Suprapubic skin (tissue), 4 donors: ENCODE measurements at places on chromosomes 2 and 18.

DNA sequence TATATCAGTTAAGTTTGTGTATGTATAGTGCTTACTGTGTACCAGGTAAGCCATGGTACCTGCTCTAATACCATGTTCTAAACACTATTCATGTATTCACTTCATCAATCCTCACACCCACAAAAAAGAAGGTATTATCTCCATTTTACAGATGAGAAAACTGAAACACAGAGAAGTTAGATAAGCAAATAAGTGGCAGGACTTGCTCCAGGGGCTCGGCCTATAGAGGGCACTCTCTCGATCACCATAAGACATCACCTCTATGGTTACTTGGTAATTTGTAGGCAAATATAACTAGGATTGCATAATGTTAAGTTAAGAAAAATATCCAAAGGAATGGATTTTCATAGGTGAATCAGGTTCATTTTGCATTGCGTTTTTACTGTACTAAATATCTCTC lies 118.1 kb upstream of the FN1 start:
- no peak for DNase-seq

- no peak for DNase-seq
Measured at GRCh38 chr2:72572501-72572900, 253.3 kb downstream of the EXOC6B start.

GRCh38 chr18:36887114-36887513 lies 58.2 kb downstream of the KIAA1328 start:
- no peak for DNase-seq

GRCh38 chr2:187174582-187174981 lies 273.5 kb downstream of the CALCRL start:
- DNase-seq = no peak
